ENCODE measurements at places on chromosomes 11 and 22. TPM values are rescaled to one million over a fixed set of nuclear protein-coding genes. Genes with fewer than 3 reads are reported as not detected.

- H3K27me3 ChIP-seq = peaks cover 20% of the 10 kb centered on the region
- no peak overlapping the region for H3K4me3 ChIP-seq
These were observed 227.4 kb downstream of the CSNK2A3 start for GRCh38 chr11:11125618-11126017.

The HOATZ gene
- total RNA-seq = not detected

- no peaks in the 10 kb centered on the region for H3K27me3 ChIP-seq
- H3K27ac ChIP-seq = no peak overlapping the region
- peaks cover 7% of the 10 kb centered on the region for H3K36me3 ChIP-seq
- no peaks in the 10 kb centered on the region for H3K4me1 ChIP-seq
- no peak for DNase-seq
These were observed 34.2 kb upstream of the FTH1 start for GRCh38 chr11:62001450-62002191.

DNA sequence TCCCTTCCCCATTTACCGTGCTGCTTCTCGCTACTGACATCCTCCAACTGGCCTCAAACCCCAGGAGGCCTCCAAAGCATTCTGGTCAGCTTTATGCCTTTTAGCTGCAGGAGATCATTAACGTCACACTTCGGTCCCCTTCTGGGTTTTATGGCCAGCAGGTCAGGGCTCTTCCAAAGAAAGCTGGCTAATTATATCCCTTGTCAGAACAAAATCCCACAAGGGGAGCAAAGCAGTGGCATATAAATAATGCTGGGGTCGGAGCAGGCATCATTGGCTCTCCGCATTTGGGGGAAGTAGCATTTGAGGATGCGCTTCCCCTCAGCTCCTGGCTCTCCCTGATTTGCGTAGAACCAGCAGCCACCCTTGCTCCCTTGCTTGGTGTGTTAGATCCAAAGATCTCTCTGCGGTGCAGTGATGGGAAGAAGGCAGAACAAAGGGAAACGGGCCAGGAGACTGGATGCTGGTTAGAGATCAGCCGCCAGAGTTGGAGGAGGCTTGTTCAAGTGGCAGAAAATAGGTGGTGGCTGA is 117.4 kb downstream of the DBX1 start:
- H3K27ac ChIP-seq = no peak overlapping the region
- no peak for DNase-seq
- H3K4me1 ChIP-seq = no peaks in the 10 kb centered on the region
- H3K36me3 ChIP-seq = no peaks in the 10 kb centered on the region
- H3K27me3 ChIP-seq = peaks cover 2% of the 10 kb centered on the region
- H3K4me3 ChIP-seq = no peak overlapping the region

The FXYD2 gene
- 0.51 TPM for total RNA-seq

GRCh38 chr11:15213471-15214231 is 98.9 kb downstream of the INSC start:
- peaks cover 8% of the 10 kb centered on the region for H3K27me3 ChIP-seq
- no peaks in the 10 kb centered on the region for H3K4me1 ChIP-seq
- H3K27ac ChIP-seq = no peak overlapping the region
- no peak for DNase-seq
- no peak overlapping the region for H3K4me3 ChIP-seq

GRCh38 chr22:20867179-20868024 is 8.6 kb downstream of the SNAP29 start:
- peaks cover 13% of the 10 kb centered on the region for H3K36me3 ChIP-seq
- no peak for DNase-seq
- no peaks in the 10 kb centered on the region for H3K27me3 ChIP-seq
- H3K27ac ChIP-seq = peak overlapping the region; percentile 55
- H3K4me3 ChIP-seq = no peak overlapping the region

DNA sequence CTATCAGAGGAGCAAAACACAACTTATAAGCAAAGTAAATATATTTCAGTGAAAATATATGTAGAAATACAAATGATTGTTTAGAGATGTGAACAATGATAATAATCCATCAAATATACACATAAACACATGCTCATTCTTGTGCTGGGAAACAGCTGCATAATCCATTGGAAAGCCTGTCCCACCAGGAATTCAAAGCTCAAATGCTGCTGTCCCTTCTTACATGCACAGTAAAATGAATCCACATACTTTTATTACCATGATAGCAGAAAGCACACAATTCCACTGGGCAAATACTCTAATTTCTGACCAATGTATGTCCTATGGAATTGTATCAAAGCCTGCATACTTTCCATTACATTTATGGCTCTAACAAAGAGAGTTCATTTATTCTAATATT is 44.5 kb downstream of the SOX6 start:
- DNase-seq = no peak
- no peak overlapping the region for H3K4me3 ChIP-seq
- H3K27ac ChIP-seq = no peak overlapping the region
- H3K36me3 ChIP-seq = no peaks in the 10 kb centered on the region

DNA sequence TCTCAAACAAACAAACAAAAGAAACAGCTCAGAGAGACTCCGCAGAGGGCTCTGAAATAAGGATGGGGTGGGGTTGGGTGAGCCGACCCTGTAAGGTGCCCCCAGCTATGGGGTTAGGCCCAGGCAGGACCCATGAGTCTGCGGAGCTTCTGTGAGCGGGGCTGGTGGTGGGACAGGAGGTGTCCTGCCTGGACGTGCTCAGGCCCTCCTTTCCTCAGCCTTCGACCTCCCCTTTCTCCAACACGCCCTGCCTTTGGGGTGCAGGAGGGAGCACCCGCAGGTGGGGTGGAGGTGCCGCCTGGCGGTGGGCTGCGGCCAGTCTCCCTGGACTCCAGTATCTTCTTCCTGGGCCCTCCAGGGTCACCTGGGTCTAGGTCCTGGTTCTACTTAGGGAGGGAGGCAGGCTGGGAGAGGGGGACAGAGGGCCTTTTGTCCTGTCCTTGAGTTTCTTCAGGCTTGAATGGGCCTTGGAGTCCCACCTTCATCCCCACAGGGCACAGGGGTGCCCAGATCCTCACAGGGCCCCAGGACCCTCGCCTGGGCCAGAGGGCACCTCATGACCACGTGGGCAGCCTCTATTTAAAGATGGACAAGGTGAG is 12.3 kb downstream of the PRR33 start:
- H3K27me3 ChIP-seq = no peaks in the 10 kb centered on the region
- DNase-seq = no peak
- no peak overlapping the region for H3K4me3 ChIP-seq
- H3K27ac ChIP-seq = no peak overlapping the region
- peaks cover 3% of the 10 kb centered on the region for H3K36me3 ChIP-seq

- no peak overlapping the region for H3K27ac ChIP-seq
- H3K27me3 ChIP-seq = peaks cover 16% of the 10 kb centered on the region
- H3K4me1 ChIP-seq = peaks cover 17% of the 10 kb centered on the region
- no peak overlapping the region for H3K4me3 ChIP-seq
These were observed 35.4 kb upstream of the LINC01488 start for GRCh38 chr11:69446108-69446507.

DNA sequence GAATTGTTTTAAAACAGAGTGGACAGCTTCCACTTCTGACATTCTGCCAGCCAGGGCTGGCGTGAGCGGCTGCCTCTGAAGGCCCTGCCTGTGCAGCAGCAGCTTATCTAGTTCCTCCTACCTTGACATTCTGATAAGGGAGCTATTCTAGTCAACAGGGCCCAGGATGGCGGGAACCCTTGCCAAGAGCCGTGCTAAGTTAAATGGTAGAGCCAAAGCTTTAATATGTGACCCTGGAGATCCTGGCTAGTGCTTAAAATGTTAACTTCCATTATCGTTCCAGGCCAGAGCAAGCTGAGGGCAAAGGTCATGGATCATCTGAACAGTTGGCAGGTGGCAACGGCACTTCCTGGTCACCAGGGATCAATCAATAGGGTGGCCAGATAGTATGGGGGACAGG is 3.5 kb downstream of the KCNJ5 start:
- no peaks in the 10 kb centered on the region for H3K36me3 ChIP-seq
- peaks cover 7% of the 10 kb centered on the region for H3K4me1 ChIP-seq
- H3K27ac ChIP-seq = no peak overlapping the region

GRCh38 chr11:2898366-2899079 is 12.9 kb upstream of the CDKN1C start:
- peaks cover 30% of the 10 kb centered on the region for H3K4me1 ChIP-seq
- no peaks in the 10 kb centered on the region for H3K36me3 ChIP-seq
- H3K27ac ChIP-seq = peak overlapping the region; percentile 93
- H3K4me3 ChIP-seq = peak overlapping the region; percentile 78
- no peaks in the 10 kb centered on the region for H3K27me3 ChIP-seq
- DNase-seq = peak; percentile 56

The ARHGAP8 gene
- 0.30 TPM for total RNA-seq

Measured in activated T-helper 2 cell treated with anti-CD3 and anti-CD28 coated beads, Interferon-gamma antibody, Interleukin-2, Interleukin-4, amounts not matched to agents 10 μg/mL and 5 μg/mL and 100 μg/mL, durations not matched to agents 14 hours and 24 hours and 36 hours (primary cell).